ENCODE measurements at places on chromosomes 11 and 22.

DNA sequence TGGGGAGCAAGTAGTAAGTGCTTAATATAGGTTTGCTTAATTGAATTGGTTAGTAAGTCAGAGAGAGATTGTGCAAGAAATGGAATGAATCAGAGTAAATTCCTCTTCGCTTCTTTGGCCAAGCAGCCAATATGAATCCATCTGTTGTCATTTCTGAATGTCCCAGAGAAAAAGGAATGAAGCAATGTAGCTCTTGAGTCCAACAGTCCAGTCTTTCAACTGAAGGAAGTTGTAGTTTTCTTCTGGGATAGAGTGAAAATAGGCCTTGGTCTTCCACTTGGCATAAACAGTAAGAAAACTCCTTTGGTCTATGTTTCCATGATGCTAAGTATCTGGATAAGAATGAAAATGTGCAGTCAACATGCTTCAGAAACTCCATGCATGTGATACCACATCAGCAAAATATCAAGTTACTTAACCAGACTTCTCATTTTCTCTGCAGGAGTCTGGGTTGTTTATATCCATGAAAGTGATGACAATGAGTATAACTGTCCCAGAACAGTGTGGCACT is 1.8 kb upstream of the FIBIN start:
- no peak for DNase-seq

- no peak for DNase-seq
These were observed 73.5 kb upstream of the WNT7B start for GRCh38 chr22:46050451-46050845.

GRCh38 chr11:62865635-62866034 is 15.1 kb upstream of the SLC3A2 start:
- no peak for DNase-seq

DNA sequence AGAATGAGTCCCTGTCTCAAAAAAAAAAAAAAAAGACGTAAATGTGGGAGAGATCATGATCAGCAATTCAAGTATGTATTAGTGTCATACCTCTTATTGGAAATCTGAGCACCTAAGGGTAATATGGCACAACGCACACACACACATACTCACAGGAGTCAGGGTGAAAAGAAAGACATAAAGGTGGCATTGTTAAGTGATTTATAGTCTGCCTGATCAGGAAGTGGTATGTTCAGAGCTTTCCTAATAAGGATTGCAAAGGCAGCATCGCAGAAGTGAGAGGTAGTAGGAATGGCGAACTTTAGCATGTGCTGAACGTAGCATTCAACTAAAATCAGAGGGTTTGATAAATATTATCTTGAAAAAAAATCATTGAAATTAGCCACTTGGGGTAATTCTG is 854.3 kb downstream of the METTL15 start:
- no peak for DNase-seq

DNA sequence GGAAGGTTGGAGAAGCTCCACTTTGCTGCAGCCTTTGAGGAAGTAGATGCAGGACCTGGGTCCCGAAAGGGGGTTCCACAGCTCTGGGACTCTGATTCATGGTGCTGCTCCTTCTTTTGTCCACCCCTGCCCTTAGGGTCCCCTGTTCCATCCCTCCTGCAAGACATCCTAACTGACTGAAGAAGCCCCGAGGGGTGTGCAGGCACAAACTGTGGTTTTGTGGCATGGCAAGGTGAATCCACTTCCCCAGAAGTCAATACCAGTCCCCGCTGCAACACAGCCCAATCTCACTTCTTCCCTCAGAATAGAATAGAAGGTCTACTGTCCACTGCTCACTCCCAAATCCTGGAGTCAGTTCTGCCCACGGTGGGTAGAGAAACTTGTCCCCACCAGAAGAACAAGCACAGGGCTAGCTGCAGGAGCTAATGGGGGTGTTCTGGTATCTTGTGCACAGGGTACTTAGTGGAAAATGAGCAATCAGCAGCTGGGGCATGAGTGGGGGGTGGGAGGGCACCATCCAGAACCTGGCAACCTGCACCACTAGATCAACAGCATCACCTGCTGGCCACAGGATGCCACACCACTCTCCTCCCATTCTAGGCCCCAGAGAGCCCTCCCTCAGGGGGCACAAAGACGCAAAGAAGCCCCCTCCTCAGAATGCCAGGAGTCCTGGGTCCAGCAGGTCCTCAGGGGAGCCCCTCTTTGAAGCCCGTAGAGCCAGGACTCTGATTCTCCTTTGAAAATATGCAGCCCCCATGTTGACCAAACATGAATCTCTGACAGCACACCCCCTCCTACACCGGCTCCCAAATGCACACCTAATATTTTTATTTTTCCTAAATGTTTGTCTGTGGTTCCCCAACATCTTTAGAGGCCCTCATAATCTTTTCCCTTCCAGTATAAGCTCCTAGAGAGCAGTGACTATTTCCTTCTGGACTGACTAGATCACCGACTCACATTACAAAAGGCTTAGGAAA is 14.1 kb downstream of the SPATA19 start:
- DNase-seq = no peak

Measured in GM10248 (cell line).